ENCODE measurements at places on chromosomes 5 and 9. TPM values are rescaled to one million over a fixed set of nuclear protein-coding genes. Genes with fewer than 3 reads are reported as not detected.

Gene RALGDS
- 82.3 TPM for total RNA-seq

Gene SPINK1
- total RNA-seq: 3,409 TPM

- no peak overlapping the region for H3K27ac ChIP-seq
- H3K4me3 ChIP-seq: no peak overlapping the region
- H3K36me3 ChIP-seq: peaks cover 10% of the 10 kb centered on the region
- no peaks in the 10 kb centered on the region for H3K27me3 ChIP-seq
Measured at GRCh38 chr5:172243302-172243701, 40.3 kb downstream of the UBTD2 start.

DNA sequence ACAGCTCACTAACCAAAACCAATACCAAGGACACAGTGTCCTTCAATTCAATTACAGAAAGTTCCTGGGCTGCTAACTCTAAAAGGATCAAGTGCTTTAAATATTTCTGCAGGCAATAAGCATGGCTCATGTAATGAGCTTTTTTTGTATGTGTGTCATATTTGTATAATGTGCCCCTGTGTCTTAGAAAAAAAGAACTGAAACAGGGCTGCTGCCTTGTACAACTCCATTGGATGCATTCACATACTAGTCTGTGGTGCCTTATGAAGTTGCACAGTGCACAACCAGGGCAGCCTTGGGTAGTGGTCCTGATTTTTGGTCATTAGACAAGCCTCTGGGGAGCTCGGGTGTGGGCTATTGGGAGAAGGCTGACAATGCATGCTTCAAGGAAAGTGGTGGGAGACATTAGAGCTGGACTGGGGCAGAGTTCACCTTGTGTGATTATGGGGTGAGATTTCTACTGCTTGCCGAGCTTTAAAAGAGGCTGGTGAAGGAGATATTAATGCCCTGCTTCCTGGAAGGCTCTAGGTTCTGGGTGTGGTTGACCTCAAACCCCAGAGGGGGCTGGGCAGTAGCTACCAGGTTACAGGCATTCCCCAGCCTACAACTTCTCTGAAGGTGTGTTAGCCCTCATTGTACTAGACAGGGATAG lies 3.6 kb upstream of the CPEB4 start:
- H3K4me1 ChIP-seq: peaks cover 14% of the 10 kb centered on the region
- H3K36me3 ChIP-seq: no peaks in the 10 kb centered on the region
- no peak overlapping the region for H3K4me3 ChIP-seq
- no peak for DNase-seq

Gene PCDHGC3
- 25.8 TPM for total RNA-seq

DNA sequence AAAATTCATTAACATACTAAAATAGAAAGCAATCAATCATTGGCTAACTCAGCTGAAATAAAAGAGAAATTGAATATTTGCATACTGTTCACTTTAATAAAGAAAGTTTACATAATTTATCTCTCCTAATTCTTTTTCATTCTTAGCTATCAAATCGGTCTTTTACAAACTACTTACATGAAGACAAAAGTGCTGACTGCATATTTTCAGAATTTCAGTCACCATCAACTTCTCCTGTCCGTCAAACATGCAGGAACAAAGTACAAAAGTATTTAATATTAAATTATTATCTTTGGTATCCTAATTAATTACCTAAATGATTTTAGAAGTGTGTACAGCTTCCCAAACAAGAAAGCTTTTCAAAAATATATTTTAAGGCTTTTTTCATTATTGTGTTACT lies 248.4 kb downstream of the CYLC2 start:
- no peaks in the 10 kb centered on the region for H3K27me3 ChIP-seq
- no peaks in the 10 kb centered on the region for H3K36me3 ChIP-seq
- peaks cover 1% of the 10 kb centered on the region for H3K4me1 ChIP-seq
- H3K4me3 ChIP-seq: no peak overlapping the region
- H3K27ac ChIP-seq: no peak overlapping the region

Data from progenitor cell of endocrine pancreas (in vitro differentiated cells).